ENCODE measurements at places on chromosomes 6 and 20. TPM values are rescaled to one million over a fixed set of nuclear protein-coding genes. Genes with fewer than 3 reads are reported as not detected.
A peak's percentile ranks its signal among the peaks of the same experiment; 100 is the strongest.

GRCh38 chr6:169265486-169266131 lies 12.0 kb upstream of the THBS2 start:
- DNase-seq: no peak

DNA sequence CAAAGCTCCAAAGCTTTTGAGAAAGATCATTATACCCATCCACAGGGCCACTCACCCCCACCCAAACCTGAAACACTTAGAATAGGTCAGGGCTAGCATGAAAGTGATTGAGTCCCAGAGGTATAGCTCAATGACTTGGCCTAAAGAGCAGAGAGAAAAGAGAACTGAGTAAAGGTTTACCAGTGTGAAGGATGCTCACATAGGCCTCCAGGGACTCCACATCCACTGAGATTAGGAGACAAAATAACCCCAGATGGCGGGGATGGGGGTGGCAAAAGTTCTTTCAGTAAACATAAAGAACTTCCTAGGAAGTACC lies 12.2 kb downstream of the SAYSD1 start:
- DNase-seq: no peak

DNA sequence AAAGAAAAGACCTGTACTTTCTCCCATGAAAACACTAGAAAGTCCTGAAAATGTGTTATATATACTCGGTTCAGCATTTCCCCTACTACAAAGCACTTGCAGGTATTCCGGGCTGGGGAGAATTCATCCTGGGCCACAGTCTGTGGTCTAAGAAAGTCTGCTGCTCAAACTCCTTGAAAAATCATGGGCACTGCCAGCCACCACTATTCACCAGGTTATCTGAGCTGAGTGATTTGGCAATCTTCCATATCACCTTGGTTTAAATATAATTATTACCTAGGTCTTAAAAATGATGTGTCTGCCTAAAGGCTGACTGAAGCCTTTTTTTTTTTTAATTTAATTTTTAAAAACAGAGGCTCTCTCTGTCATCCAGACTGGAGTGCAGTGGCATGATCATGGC lies 11.3 kb downstream of the FKBP5 start:
- no peak for DNase-seq

DNA sequence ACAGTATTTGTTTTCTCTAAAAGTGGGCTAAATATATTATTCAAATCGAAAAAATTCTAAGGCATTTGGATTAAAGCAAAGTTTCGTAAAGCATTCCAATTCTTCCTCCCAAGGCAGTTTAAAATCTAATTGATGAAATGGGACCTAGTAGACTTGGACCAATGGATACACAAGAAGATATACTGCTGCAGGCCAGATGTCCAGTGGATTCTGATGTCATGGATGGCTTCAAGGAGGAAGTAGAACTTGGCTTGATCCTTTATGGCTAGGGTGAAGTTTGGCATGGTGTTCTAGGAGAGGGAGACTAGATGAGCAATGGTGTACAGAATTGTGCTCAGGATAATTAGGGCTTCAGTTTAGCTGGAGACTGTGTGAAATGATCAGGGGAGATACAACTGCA lies 559.5 kb upstream of the MMS22L start:
- no peak for DNase-seq

Gene C6orf163
- total RNA-seq: 1.7 TPM

GRCh38 chr6:166572370-166573261 lies 13.9 kb downstream of the RAMACL start:
- no peak for DNase-seq

GRCh38 chr6:148817689-148818088 lies 70.9 kb downstream of the UST start:
- no peak for DNase-seq

DNA sequence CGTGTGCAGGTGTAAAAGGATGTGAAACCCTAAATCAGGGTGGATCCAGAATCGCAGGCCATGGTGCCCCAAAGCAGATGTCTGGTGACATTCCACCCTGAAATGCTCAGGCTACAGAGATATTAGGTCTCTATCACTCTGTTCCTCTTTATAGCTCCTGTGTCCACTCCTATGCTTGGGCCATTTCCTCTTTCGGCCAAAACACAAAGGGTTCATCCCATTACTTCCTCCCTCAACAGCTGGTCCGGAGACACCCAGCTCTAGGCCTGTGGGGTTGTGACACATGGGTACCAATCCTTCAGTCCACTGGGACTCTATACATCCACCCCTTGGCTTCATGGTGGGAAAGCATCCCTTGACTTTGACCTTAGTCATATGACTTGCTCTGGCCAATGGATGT lies 1.7 kb upstream of the SIGLEC1 start:
- no peak for DNase-seq

- peak; percentile 59 for DNase-seq
Measured at GRCh38 chr20:33791959-33792597, 19.1 kb upstream of the CHMP4B start.

DNA sequence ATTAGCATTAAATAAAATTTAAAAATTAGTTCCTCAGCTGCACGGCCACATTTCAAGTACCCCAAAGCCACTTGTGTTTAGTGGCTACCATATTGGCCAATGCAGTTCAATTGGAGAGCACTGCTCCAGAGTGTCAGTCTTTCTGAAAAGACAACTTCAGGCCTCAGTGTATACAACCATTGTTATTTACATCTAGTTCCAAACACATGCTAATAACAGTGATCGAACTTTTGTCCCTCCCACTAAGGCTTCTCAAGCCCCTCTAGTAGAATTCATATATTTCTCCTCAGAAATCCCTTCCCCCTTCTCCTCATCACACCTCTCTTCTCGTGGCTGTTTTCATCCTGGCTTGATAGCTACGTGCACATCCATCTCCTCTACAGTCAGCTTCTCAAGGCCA lies 32.9 kb downstream of the HIVEP2 start:
- no peak for DNase-seq

- peak; percentile 62 for DNase-seq
Measured at GRCh38 chr20:48831718-48832404, 4.1 kb upstream of the PREX1 start.

Gene TFB1M
- total RNA-seq: 16.8 TPM

Gene TXLNB
- total RNA-seq: 133 TPM

Gene DYNLT2
- total RNA-seq: 0.62 TPM

DNA sequence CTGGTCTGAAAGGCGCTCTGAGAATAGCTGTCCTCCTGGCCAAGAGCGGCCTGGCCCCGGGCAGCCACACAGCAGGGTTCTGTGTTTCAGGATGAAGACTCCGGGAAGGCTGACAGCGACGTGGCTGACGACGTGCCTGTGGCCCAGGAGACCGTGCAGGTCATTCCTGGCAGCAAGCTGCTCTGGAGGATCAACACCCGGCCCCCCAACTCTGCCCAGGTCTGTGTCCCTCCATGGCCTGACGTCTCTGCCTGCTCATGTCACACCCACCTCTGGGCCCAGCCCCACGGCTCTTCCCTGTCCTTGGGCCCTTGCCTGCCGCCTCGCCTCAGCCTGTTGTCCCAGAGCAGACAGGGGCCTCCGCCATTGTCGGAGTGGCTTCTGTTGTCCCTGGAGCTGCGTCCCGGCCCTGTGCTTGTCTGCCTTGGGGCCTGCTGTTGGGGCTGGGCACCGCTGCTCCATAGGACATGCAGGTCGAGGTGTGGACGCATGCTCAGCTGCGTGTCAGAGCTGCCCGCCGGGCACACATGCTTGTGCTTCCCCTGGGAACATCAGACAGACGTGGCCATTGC lies 16.2 kb upstream of the ADRM1 start:
- DNase-seq: peak; percentile 70

Gene KCNK5
- total RNA-seq: 0.50 TPM

GRCh38 chr6:45966340-45966739 lies 49.3 kb downstream of the CLIC5 start:
- no peak for DNase-seq

- DNase-seq: peak; percentile 87
Measured at GRCh38 chr6:151390851-151391470, 398 bp downstream of the ZBTB2 start.

Gene HRH3
- total RNA-seq: not detected

Gene NUP43
- total RNA-seq: 30.1 TPM

Gene ARMH2
- not detected for total RNA-seq

- no peak for DNase-seq
Measured at GRCh38 chr20:16337707-16338106, 235.5 kb downstream of the KIF16B start.

GRCh38 chr20:20447196-20447595 lies 79.3 kb downstream of the INSM1 start:
- no peak for DNase-seq

Gene CST1
- total RNA-seq: not detected
